Suppressor macrophage (primary cell): ENCODE measurements at places on chromosomes 2 and 18.

GRCh38 chr2:186947516-186947915, 98.5 kb upstream of the ZSWIM2 start:
- no peak for DNase-seq

DNA sequence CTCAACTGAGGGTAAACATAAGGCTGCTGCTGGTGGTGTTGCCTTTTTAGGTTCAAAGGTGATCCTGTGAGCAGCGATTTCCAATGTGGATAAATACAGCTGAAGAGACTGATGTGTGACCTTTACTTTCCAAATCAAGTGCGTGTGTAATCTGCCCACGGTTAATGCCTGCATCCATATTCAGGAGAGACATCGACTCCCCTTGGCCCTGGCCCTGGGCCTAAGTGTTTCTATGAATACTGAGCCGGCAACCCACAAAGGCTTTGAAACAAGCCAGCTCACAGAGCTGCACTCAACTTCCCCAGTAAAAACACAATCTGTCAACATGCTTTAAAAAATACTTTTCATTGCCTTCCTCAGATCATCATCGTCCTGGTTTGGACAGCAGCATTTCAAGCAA, 1026.6 kb downstream of the TMEM182 start:
- DNase-seq, result no peak

DNA sequence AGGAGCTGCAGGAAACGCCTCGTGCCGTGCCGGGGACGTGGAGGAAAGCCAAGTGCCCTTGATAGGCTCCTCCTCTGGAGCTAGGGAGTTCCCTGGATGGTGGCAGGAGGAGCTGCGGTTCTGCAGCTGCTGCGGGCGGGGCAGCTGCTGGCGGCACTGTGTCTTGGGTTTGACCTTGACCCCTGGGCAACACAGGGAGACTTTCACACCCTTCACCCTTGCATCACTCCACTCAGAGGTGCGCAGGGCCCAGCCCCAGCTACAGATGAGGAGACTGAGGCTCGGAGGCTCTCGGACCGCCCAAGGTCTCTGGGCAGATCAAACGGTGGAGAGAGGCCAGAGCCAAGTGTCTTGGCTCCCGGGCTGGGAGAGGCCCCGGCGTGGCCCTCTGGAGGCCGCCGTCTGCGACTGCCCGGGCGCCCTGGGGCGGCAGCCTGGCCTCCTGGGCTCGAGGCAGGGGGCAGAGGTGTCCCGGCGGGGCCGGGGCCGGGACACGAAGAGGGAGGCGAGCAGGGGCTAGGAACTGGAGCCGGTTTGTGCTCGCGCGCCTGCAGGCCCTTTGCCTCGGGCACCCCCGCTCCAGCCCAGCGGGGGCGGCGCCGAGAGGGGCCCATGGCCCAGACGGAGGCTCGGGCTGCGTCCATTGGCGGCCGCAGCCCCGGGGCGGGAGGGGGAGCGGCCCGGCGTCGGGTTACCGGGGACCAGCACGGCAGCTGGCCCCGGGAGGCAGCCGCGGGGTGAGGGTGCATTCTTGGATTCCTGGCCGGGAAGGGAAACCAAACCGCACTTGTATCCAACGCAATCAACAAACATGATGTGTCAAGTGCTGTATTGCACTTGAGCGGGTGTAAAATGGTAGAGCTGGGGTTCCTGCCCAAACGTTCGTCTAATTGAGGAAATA, 129.6 kb upstream of the SLC1A4 start:
- peak; percentile 90 for DNase-seq

GRCh38 chr2:45134726-45135125, 125.5 kb upstream of the SIX2 start:
- DNase-seq, result peak; percentile 92

DNA sequence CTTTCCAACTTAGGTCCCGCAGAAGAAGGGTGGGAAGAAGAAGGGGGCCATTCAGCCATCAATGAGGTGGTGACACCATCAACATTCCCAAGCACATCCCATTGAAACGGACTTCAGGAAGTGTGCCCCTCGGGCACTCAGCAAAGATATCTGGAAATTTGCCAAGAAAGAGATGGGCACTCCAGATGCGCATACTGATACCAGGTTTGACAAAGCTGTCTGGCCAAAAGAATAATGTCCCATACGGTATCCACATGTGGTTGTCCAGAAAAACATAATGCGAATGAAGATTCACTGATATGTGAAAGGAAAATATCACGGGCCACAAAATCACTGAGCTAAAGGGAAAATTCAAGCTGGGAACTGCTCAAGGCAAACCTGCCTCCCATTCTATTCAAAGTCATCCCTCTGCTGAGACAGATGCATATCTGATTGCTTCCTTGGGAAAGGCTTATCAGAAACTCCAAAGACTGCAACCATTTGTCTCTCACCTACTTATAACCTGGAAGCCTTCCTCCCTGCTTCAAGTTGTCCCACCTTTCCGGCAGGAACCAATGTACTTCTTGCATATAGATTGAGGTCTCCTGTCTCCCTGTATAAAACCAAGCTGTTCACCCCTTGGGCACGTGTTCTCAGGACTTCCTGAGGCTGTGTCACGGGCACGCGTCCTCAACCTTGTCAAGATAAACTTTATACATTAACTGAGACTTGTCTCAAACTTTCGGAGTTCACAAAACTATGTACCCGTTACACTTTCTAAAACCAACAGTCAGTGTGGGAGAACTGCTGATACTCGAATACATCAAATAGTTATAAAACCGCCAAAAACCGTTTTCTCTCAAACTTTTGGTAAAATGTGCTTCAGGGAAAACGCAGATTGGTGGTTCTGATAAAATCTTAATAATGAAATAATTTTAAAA, 1.3 kb upstream of the PDK1 start:
- no peak for DNase-seq

GRCh38 chr2:120602251-120602650, 133.4 kb upstream of the GLI2 start:
- no peak for DNase-seq

- no peak for DNase-seq
Measured at GRCh38 chr2:207706936-207707860, 4.2 kb upstream of the CCNYL1 start.

GRCh38 chr2:148813603-148814065, 61.4 kb upstream of the KIF5C start:
- DNase-seq, result no peak

GRCh38 chr2:127416506-127417001, 1.7 kb upstream of the PROC start:
- DNase-seq, result peak; percentile 38

DNA sequence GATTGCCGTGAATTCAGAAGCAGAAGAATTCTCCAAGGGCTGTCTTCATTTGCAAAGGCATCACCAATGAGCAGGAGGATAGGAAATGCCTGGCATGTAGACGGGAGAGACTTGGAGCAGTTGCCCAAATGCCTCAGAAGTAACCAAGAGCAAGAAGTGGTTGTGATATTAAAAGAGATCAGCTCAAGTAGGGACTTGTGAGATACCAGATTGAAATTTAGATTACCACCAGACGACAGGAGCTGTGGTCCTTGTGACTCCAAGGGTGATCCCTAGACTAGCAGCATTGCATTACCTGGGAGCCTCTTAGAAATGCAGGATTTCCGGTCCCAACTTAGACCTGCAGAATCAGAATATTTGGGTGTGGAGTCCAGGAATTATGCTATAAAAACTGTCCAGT, 228.6 kb upstream of the EPAS1 start:
- no peak for DNase-seq
